Activated CD4-positive, alpha-beta T cell treated with anti-CD3 and anti-CD28 coated beads, Interleukin-2, amount 50 U/mL, for 48 hours (primary cell): ENCODE measurements at places on chromosomes 11 and 22.
A peak's percentile ranks its signal among the peaks of the same experiment; 100 is the strongest.

DNA sequence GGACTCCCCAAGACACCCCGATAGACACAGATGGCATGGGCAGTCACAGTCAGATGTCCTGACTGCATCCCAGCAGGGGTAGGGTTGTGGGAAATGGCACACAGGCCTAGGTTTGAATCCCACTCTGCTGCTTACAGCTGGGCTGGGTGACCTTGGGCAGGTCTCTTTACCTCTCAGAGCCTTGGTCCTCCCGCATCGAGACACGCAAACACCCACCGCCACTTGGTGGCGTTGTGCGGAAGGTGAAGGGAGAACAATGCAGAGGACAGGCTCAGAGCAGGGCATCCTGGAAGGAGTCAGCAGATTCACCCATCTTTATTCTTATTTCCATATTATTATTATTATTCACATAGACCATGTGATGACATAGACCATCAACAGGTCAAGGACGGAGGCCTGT is 140.5 kb downstream of the MIAT start:
- DNase-seq = peak; percentile 6

DNA sequence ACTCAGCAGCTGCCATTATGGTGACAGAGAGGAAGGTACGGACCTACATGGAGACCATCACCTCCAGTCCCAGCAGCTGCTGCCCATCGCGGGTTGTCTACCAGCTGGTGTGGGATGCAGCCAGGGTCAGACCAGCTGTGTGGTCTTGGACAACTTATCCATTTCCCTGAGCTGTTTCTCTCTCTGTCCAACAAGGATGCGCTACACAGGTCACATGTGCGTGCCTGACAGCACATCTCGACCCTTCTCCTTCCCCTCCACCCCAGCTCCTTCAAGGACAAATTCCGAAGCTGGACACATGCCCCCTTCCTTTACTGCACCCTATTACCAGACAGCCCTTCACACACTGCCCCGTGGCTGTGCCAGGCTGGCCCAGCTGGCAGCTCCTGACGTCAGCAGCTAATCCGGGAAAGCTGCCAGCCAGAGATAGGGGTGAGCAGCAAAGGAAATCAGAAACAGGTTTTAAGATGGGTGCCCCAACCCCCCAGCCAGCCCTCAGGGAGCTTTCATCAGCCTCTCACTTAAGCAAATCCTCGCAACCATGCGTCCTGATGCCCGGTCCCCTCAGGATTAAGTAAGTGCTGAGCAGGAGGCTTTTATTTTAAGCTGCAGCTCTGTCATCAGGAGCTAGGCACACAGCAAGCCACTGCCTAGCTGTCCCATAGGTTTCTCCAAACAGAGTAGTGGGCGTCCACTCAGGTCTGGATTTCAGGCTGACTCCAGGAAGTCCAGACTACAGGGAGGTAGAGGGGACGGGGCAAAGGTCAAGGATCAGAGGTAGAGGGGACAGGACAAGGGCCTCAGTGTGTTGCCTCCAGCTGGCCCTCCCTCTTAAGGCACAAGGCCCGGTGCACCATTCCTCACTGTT is 20.3 kb downstream of the TEF start:
- no peak for DNase-seq

DNA sequence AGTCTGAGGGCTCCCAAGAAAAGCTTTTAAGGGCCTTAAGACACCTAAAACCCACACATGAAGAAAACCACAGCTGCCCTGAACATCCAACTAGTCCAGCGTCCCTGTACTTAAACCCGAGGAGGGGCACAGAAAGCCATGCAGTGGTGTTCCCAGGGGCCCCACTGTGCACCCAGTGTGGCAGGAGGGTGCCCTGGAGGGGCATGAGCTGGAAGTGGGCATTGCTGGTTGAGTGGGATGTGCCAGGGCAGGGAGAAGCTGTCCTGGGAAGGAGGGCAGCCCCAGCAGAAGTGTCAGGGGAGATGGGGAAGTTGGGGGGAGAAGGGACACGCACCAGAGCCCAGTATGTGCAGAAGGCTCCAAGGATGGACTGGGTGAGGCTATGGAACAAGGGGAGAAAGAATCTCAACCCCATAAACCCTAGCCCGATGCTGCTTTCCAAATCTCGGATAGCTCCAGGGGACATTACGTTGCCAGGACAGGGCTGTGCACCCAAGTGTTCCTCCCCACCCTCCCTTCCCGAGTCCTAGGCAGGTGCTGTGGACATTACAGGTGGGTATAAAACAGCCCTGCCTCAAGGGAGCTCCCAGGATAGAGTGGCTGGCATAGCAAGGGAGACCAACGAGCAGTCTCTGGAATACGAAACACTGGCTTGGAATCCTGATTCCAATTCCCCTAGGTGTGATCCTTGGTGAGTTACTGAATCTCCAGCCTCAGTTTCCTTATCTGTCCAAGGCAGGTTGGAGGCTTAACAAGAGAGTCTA is 44.2 kb downstream of the SHANK2 start:
- no peak for DNase-seq

- DNase-seq = no peak
These were observed 34.9 kb downstream of the WBP2NL start for GRCh38 chr22:42033263-42034181.

- DNase-seq = no peak
These were observed 81.4 kb downstream of the SFI1 start for GRCh38 chr22:31577711-31578110.

DNA sequence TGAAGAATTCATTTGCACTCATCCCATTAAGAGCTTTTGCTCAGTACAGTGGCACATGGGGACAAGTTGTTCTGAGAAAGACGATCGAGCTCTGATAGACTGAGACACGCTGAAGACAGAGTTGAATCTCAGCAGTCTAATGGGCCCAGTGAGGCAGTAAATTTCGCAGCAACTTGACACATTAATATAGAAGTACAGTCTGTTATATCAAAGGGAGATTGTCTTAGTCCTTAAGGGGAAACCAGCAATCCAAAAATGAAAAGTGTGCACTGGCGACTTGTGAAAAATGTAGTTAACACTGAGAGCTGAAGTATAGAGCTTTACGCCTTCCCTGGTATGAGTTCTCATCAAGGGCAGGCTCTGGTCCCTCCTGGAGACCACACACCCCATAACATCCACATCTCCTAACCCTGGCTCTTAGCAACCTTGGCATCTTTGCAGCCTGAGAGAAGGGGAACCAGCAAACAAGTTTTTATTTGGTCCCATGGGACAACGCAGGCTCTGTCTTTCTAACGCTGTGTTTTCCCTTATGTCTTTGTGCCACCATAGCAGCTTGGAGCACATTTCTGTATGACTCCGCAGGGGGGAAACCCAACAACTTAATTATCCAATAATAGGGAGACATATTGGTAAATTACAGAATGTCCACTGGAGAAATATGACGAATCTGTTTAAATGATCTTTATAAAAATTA is 952.5 kb downstream of the OPCML start:
- DNase-seq = no peak

GRCh38 chr22:32991353-32992101 is 66.7 kb downstream of the SYN3 start:
- no peak for DNase-seq

- DNase-seq = peak; percentile 75
These were observed at the start of the genes COMT and TXNRD2 for GRCh38 chr22:19941365-19942082. Gene COMT (plus strand): TSS chr22:19941772. CDS start chr22:19962527, 20,755 bp downstream. Gene TXNRD2 (minus strand): TSS chr22:19941818. CDS start chr22:19941803, 15 bp downstream.

DNA sequence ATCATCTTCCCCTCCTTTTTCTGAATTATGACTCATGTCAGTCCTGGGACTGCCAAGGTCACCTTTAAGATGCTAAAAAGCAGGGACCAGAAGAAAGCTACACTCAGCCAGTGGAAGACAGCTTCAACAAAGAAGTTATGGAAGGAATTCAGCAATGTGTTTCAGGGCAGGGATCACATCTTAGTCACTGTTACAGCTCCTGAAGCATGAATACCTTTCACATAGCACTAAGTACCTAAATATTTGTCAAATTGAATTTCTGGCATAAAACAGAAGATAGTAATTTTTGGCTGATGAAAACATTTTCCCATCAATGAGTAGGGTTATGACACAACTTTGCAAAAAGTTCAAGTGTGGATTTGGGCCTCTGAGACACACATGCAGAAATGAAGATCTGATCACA is 5.2 kb downstream of the DDB1 start:
- DNase-seq = no peak

- no peak for DNase-seq
These were observed 55.9 kb downstream of the ZC3H12C start for GRCh38 chr11:110148775-110149744.

- no peak for DNase-seq
These were observed 49.4 kb downstream of the LRRC74B start for GRCh38 chr22:21094911-21095772.

- no peak for DNase-seq
These were observed 49.0 kb downstream of the SC5D start for GRCh38 chr11:121341609-121342008.

DNA sequence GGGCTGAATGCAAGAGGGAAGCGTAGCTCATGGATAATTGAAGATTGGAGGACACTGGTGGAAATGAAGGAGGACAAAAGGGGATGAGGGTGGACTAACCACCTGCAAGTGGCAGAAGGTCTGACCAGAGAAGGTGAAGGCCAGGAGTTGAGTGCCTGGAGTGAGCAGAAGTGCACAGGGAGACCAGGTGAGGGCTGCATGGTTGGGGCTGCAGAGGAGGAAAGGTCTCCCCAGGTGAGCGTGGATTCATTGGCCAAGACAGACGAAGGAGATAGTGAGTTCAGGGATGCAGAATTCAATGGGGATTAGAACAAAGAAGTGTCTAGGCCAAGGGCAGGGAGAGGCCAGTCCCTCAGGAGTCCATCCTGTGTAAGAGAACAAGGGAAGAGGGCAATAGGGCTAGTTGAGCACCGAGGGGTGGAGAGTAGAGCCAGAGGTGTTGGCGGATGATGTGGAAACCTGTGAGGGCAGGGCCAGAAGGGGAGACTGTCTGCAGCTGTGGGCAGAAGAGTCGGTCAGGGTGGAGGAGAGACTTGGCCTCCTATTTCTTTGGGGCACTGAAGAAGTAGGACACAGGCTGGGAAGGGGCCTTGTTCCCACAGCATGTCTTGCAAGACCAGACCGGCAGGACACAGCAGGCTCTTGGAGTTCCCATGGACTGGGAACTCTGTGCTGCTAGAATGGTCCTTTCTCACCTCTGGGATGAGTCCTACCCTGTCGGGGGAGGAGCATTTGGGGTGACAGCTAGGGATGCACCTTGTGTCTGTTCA is 6.7 kb downstream of the TRIM29 start:
- DNase-seq = no peak

DNA sequence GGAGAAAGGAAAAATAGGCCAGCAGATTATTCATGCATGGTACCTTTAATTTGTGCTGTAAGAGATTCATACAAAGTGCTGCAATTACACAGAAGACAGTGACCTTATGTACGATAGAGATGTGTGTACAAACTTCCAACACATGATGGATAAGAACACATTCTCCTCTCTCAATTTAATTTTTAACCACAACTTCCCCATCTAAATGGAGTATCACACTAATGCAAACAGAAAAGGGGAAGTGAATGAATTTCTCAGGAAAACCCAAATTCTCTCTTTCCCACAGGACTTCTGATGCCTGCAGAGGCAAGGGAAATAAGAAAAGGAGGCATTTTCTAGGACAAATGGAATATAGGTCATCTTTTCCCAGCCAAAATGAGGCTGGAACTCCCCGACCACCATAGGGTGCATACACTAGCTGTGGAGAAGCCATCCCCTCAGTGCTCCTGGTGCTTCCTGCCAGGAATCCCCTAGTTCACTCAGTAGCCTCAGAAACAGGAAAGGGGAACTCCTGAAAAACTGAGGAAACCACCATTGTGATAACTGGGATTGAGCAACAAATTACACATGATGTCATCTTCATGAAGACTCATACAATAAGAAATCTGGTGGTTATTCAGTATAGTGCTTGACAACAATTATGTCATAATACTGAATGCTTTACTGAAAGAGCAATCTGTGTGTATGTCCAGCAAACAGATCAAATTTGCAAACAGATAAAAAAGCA is 22.4 kb downstream of the MMP10 start:
- no peak for DNase-seq

DNA sequence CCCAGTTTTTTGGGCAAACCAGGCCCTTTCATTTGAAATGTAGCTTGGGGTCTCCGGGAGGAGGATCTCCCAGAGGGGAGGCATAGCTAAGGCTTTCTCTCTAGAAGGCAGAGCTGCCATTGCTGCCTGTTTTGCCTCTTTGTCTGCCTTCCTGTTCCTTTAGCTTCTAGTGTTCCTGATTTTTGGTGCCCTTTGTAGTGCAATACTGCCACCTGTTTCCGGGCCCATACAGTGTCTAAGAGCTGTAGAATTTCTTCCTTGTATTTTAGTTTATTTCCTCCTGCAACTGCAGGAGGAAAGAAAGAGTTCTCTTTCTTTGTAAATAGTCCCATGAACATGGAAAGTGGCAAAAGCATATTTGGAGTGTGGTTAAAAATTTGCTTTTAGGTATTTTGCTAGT is 19.3 kb upstream of the GLYATL1 start:
- DNase-seq = no peak

DNA sequence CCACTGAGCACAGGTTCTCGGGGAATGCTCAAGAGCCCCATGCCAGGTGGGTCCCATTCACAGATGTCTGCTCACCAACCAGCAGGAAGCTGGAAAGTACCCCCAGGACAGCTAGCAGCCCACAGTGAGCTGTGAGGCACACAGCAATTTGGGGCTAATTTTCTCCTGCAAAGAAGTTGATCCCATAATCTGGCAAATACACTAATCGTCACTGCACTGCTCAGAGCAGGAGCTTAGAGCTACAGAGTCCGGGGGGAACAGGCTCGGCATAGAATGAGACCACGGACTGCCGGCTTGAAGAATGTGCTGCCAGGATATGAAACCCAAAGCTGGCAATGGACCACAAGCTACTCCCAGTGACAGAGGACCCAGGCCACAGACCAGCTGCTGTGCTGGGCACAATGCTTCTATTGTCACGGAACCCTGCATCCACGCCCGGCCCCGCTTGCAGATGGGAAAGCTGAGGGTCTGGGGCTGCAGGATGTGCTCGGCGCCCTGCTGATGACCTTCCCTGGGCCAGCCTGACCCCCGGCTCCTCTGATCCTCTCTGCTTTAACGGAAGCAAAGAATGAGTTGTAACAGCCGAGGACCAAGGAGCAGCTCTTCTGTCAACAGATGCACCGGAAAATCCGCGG is 239.7 kb downstream of the CTTN start:
- DNase-seq = no peak

- DNase-seq = no peak
These were observed 779.1 kb downstream of the BRD1 start for GRCh38 chr22:49048591-49048990.

DNA sequence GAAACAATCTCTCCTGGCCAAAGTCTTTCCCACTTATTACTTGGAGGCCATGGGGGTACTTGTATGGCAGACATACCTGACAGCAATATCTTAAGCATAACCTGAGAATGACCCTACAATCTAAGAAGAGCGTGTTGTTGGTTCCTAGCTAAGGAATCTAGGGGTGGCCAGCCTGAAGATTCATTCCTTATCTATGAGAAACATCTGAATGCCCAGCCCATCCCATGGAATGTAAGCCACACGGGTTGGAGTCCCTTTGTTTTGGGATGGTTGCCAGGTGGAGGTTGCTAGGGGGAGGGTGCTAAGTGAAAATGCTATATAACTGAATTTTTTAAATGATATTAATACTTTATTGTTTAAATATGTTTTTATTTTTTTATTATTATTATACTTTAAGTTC is 725.0 kb downstream of the ETS1 start:
- DNase-seq = no peak
